ENCODE measurements at places on chromosomes 2 and 18. TPM values are rescaled to one million over a fixed set of nuclear protein-coding genes. Genes with fewer than 3 reads are reported as not detected.

GRCh38 chr2:197207106-197207505 is 103.5 kb downstream of the ANKRD44 start:
- DNase-seq = no peak

DNA sequence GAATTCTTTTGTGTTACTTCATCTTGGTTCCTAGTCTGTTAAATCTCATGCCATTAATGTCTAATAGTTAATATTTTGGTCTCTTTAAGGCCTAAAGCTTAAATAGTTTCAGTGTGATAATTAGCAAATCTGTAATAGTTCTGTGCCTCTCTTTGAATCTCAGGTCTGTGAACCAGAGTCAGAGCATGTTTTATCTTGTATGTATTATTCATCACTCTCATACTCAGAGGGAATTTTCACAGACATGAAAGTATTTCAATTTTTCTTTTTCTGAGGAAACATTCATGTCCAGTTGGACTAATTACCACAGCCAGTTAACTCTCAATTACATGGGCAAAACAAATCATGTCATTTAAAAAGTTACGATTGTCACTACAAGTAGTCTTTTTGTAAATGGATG is 931.9 kb upstream of the SLC39A10 start:
- DNase-seq = no peak

DNA sequence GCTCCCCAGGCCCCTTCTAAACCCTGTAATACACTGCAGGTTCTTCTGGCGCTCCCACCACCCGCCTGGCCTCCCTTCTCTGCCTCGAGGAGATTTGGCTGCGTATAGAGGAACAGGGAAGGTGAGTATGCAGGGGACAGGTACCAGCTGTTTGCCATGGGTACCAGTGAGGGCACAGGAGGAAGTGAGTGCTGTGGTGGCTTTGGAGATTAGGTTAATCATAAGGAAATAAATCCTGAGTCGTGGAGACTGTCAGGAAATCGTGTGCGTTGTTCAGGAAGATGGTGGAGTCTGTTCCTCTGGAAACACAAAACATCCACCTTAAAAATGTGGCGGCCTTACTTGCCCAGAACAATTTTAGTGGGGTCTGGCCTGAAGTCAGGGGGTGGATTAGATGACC is 230.4 kb downstream of the FAM210A start:
- no peak for DNase-seq

Gene CCDC74B
- 1.1 TPM for polyA plus RNA-seq

DNA sequence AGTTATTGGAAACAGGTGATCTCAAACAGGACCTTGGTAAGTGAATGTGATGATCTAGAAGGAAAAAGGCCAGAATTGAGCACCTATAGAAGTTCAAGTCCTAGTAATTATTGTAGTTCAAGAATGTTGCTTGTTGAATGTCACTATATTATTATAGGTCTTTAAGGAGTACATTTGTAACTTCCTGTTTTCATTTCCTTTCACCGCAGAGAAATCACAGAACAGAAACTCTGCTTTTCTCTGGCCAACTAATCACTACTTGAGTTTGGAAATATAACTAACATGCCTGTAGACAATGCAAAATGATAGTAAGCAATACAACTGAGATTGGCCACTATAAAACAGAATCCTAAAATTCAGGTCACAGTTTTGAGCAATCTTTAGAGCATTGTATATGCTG is 61.8 kb upstream of the EFEMP1 start:
- DNase-seq = no peak

- no peak for DNase-seq
Observed at GRCh38 chr18:69559604-69560003, 158.9 kb downstream of the DOK6 start.

Gene WIPF1
- 44.3 TPM for polyA plus RNA-seq

DNA sequence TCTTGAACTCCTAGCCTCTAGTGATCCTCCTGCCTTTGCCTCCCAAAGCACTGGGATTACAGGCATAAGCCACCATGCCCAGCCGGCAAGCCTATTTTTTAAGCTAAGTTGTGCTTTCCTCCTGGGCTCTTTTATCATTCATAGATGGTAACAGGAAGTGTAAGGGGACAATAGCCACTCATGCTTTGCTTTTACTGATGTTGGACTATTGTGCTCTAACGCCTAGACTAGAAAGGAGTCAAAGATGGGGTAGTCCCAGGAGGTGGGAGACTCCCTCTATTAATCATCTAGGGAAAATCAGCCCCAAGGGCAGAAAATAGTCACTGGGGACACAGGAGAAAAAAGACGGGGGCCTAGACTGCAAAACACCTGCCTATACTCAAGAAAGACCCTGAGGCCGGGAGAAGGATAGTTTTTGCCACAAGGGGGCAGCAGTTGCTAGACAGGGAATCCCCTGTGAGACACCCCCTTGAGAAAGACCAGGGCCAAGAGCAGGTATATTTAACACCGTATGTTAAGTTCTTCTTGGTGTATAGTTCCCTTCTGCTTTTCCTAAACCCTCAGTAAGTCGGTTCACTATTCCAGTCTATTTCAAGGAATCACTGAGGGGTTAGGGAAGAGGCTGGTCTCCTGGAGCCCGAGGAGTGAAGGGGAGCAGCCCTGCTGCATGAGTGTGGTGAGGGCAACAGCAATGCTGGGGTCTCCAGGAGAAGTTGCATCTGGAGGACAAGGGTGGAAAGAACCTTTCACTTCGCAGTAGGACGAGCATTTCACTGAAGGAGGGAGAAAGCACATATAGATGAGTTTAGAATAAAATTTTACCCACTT is 2.1 kb upstream of the CXCR1 start:
- DNase-seq = peak; percentile 57

GRCh38 chr2:46245869-46246268 is 51.3 kb upstream of the EPAS1 start:
- no peak for DNase-seq

Gene SFTPB
- not detected for polyA plus RNA-seq

Gene COL4A3
- polyA plus RNA-seq = 0.18 TPM

- no peak for DNase-seq
Observed at GRCh38 chr2:174540893-174541292, 54.1 kb upstream of the GPR155 start.

Gene CCDC178
- 0.53 TPM for polyA plus RNA-seq

Gene TCF23
- 0.36 TPM for polyA plus RNA-seq

- no peak for DNase-seq
Observed at GRCh38 chr18:11494107-11494506, 115.3 kb upstream of the SLC35G4 start.

GRCh38 chr2:74747411-74748080 is 86.4 kb upstream of the HK2 start:
- DNase-seq = no peak

GRCh38 chr2:41644936-41645335 is 402.9 kb upstream of the PKDCC start:
- no peak for DNase-seq

DNA sequence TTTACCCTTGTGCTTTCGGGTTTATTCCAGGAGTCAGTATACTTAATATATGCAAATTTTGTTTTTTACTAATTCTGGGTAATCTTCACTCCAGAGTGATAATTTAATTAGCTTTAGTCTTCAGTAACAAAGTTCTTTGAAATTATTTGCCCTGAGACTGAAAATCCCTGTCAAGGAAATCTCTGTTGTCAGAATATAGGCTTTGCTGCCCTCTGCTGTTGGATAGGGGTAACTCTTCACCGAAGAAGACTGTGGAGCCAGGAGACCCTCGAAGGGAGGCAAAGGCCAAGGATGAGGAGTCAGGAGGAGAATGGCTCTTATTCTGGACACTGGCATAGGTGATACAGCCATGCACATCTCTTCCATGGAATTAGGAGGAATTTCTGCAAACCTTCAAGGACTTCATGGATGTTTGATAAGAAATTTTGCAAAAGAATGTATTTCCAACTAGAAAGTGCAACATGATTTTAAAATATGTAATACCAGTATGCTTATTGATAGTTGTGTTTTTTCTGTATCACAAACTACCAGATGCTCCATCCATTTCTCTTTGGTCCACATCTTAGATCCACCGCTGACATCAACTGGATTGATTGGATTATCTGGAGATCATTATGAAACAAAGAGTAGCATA is 182.3 kb downstream of the RDH14 start:
- peak; percentile 66 for DNase-seq

DNA sequence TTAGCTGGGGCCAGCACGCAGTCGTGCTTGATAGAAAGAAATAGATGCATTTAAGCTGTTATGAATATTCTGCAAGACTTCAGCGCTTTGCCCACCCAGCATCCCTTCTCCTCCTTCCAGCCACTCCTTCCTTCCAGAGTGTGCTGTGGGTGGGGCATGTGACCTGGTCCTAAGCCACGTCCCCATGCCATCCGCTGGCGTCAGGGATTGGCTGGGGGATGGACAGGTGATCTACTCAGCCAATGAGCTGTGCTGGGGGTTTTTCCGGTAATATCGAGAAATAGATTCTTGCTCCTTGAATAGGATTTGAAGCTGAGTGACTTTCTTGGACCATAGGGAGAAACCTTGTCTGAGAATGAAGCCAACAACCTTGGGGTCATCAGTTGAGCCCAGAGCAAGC is 4.8 kb upstream of the ZAP70 start:
- DNase-seq = no peak

GRCh38 chr2:1341404-1342120 is 71.7 kb upstream of the TPO start:
- peak; percentile 32 for DNase-seq

- DNase-seq = peak; percentile 54
Observed at GRCh38 chr2:237806334-237806733, 7.8 kb downstream of the RBM44 start.

DNA sequence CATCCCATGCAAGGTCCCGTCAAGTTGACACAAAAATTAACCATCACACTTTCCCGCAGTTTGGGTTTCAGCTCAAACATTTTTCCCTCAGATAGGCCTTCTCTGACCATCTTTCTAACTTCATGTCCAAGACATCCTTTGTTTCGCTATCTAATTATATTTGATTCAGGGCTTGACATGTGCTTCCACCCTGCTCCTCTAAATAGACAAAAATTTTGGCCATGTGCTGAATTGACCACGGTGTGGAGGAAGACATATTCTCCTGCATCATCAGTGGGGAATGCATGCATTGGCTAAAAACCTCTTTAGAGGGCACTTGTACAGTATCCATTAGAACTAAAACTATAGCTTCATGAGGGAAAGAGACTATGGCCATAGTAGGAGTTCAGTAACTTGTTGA is 81.2 kb downstream of the PLCL1 start:
- DNase-seq = no peak

GRCh38 chr2:96320728-96321622 is 4.1 kb upstream of the ITPRIPL1 start:
- peak; percentile 36 for DNase-seq

DNA sequence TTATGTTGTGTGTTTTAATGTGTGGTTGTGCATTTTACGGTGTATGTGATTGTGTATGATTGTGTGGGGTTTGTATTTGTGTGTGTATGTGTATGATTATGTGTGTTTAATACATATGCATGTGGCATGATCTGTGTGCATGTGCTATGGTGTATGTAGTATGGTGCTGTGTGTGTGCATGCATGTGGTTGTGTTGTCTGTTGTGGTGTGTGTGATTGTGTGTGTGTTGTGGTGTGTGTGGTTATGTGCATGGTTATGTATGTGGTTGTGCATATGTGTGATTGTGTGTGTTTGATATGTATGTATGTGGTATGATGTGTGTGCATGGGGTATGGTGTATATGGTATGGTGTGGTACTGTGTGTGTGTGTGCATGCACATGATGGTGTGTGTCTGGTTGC is 148.1 kb upstream of the AGAP1 start:
- no peak for DNase-seq

- DNase-seq = peak; percentile 50
Observed at GRCh38 chr2:159807183-159808031, 9.4 kb upstream of the CD302 start.

DNA sequence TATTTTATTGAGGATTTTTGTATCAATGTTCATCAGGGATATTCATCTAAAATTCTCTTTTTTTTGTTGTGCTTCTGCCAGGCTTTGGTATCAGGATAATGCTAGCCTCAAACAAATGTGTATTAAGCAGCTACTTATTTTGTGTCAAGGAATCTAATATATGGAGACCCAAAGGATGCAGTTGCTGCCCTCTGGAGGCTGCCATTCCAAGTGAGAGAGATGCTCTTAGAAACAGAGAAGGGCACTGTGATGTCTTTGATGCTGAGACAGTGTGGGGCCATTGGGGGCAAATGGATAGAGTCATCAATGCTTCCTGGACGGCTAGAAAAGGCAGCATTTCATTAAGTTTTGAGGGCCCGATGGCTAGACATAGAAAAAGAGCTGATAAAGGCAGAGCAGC is 292.6 kb downstream of the SETBP1 start:
- DNase-seq = no peak

GRCh38 chr2:227191367-227191766 is 26.9 kb downstream of the COL4A3 start:
- peak; percentile 31 for DNase-seq

Gene SLC9A4
- polyA plus RNA-seq = 0.16 TPM

Gene ABCB11
- 0.11 TPM for polyA plus RNA-seq

GRCh38 chr2:65456064-65456463 is 23.7 kb upstream of the SPRED2 start:
- DNase-seq = no peak

GRCh38 chr2:164692114-164692513 is 70.8 kb upstream of the GRB14 start:
- DNase-seq = no peak

DNA sequence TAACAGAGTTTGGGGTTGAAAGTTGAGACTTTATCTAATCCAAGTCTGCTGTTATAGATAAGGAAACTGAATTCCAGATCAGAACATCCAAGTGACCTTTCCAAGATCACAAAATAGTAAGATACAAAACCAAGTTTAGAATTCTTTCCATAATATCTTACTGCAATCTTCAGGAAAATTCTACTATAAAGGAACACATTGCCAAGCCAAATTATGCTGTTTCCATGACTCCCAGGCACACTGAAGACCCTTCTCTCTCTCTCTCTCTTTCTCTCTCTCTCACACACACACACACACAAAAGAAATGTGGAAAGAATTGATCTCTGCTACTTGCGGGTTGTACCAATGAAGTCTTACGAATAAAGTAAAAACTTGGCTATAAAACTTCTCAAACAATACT is 398.4 kb downstream of the METTL4 start:
- peak; percentile 60 for DNase-seq

Gene AMER3
- polyA plus RNA-seq = 0.04 TPM

GRCh38 chr2:115389024-115389423 is 946.6 kb downstream of the DPP10 start:
- no peak for DNase-seq

DNA sequence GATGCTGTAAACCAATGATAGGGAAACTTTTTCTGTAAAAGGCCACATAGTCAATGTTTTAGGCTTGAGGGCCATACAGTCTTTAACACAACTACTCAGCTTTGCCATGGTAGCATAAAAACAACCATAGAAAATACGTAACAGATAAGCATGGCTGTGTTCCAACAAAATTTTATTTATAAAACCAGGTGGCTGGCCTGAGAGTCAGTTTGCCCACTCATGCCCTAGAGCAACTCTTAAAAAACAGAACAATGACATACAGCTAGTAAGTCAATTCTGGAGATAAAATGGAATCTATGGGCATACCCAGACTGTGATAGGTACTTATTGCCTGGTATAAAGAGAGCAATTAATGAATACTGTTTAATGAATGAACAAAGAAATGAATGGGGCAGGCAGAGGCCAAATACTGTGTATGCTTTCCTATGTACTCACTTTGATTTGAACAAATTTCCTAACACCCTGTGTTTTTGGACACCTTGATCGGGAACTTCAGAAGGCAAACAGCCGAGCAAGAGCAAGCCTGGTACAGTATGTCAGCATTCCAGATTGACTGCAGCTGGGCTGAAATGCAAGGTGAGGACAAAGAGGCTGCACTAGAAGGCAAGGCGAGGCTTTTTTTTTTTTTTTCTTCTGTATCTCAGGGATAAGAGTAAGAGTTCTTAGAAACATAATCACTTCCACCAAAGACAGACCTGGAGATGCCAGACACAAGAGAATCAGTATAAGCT is 315.3 kb downstream of the CLIP4 start:
- no peak for DNase-seq
